ENCODE measurements at places on chromosomes 16 and 17.

GRCh38 chr17:81416612-81417011 is 21.4 kb downstream of the BAHCC1 start:
- DNase-seq = no peak

DNA sequence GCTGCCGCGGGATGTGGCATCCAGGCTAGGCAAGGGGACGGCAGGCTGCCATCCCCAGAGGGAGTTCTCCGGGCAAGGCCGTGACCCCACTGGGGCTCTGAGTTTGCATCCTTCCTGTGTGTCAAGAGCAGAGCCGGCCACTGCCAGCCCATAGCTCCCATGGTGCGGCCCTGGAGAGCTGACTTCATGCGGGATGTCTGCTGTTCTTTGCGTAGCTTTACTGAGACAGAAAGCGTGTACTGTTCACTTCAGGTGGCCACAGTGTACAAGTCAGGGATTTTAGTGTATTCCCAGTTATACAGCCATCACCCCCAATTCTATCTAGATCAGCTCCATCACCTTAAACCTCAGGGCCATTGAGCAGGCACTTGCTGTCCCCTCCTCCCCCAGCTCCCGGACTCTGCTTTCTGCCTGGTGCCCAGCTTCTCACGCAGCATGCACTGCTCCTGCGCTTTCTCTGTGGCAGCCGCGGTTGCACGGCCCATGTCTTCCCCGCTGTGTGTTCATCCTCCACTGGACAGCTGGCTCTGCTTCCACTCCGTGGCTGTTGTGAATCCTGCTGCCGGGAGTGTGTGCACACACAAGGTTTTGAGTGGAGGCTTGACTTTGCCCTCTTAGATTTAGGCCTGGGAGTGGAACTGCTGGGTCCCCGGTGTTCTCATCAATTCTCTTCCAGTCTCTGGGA is 71.2 kb downstream of the KLHDC4 start:
- no peak for DNase-seq

DNA sequence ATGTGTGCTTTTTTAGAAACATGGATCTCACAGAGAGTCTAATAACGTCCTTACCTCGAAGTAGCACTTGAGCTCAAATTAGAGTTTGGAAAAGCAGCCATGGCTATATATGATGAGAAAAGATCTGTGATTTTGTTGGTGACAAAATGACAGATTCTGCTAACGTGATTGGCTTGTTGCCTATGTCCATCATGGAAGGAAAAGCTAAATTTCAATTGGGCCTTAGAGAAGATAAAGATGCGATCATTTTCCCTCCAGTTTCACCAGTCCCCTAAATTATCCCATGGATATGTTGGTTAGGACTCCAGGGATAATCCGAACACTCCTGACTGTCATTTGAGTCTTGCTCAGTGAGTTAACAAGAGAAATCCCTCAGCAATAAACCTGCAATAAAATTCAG is 175.8 kb downstream of the C16orf95 start:
- no peak for DNase-seq

GRCh38 chr17:80060644-80061043 is 24.2 kb downstream of the CCDC40 start:
- no peak for DNase-seq

DNA sequence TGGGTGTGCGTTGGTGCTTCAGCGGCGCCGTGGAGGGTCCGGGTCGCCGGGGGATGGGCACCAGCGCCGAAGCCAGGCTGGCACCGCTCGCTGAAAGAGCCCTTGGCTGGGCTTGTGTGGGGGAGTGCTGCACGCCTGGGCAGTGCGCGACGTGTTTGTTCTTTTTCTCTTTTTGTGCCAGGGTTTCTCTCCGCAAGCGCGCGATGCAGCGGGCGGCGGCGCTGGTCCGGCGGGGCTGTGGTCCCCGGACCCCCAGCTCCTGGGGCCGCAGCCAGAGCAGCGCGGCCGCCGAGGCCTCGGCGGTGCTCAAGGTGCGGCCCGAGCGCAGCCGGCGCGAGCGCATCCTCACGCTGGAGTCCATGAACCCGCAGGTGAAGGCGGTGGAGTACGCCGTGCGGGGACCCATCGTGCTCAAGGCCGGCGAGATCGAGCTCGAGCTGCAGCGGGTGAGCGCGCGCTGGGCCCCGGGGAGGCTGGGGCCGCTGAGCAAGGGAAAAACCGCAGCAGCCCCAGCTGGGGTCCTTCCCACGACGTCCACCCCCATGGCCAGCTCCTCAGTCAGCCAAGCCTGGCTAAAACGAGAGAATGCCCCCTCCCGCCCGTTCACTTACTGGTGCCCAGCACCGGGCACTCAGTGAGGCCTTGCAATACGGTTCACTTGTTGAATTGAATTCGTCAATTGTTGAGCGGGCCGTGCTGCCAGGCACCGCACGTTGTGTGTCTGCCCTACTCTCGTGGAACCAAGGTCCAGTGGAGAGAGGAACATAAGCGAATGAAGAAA is 541 bp downstream of the GPT2 start:
- no peak for DNase-seq

DNA sequence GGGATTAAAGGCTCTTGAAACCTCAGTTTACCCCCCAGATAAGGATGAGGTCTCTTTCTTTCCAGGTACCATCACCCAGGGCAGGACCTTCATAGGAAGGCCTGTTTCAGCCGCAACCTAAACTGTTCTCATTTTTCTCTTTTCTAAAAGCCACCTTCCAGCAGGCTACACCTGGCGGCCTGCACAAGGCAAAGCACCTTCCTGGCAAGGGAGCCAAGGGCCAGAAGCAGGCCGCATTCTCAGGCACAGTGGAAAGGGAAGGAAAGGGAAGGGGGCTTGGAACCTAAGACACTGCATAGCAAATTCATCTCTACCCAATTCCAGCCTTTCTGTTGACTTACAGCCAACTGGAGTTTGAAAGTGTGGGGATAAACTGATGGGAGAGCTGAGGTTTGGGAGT is 8.9 kb upstream of the NDEL1 start:
- no peak for DNase-seq

DNA sequence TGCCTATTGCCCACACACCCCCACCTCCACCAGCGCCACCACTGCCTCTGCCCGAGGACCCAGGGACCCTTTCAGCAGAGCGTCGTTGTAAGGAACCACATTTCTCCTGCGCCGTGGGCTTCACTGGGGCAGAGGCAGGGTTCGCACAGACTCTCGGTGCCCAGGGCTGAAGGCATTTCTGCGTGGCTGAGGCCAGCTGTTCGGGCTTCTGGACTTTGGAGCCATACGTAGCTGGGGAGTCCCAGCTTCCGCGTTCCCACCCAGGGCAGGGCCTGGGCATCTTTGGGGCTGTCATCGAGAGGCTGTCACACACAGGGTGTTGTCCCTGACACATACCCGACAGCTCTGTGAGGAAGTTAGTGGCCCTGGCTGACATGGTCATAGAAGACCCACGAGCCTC is 16.0 kb upstream of the SMIM5 start:
- DNase-seq = no peak

- no peak for DNase-seq
Measured at GRCh38 chr17:13885953-13886889, 183.1 kb upstream of the COX10 start.

GRCh38 chr16:72224260-72224768 is 52.4 kb upstream of the PMFBP1 start:
- no peak for DNase-seq

DNA sequence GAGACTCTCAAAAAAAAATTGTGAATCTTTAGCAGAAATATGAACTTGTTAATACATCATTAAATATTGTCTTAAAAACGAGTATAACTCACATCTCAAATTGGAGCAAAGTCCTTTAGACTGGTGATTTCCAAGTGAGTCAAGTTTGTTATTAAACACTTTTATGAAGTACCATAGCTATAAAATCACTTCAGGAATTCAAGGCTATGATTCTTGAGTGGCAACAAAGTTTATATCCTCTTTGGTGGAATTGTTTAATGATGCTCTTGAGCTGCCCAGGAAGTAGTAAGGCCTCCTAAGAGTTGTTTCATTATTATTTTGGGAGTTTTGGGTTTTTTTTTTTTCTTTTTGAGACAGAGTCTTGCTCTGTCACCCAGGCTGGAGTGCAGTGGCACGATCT is 16.7 kb upstream of the BLMH start:
- DNase-seq = no peak

DNA sequence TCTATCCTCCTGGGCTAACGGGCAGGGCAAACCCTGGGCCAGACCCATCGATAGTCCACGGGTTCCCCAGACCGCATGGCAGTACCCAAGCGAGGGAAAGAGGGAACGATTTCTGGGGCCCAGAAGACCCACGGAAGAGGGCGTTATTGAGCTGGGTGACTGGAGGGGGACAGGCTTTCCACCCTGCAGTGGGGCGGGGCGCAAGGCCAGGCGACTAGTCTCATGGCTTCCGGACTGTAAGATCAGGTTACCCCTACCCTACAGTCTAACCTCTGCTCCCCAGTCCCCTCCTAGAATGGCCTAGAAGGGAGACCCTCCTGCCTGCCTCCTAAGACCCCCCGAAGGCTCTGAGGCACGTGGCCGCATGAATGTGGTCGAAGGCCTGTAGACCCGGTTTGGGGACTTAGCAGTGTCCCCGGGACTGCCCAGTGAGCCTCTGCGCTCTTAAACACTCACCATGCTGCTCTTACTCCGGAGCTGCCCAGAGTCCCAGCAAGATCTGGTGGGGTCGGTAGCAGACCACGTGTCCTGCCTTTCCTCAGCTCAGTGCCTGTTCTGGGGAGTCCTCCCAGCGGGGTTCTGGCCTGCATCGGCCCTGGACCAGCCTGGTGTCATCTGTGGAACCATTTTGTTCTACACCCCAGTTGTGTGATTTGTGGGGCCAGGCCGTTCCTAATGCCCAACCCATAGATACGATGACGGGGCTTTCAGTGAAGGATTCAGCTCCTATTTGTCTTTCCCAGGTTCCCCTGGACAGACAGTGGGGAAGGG is 13.2 kb upstream of the AURKB start:
- DNase-seq = peak; percentile 35

DNA sequence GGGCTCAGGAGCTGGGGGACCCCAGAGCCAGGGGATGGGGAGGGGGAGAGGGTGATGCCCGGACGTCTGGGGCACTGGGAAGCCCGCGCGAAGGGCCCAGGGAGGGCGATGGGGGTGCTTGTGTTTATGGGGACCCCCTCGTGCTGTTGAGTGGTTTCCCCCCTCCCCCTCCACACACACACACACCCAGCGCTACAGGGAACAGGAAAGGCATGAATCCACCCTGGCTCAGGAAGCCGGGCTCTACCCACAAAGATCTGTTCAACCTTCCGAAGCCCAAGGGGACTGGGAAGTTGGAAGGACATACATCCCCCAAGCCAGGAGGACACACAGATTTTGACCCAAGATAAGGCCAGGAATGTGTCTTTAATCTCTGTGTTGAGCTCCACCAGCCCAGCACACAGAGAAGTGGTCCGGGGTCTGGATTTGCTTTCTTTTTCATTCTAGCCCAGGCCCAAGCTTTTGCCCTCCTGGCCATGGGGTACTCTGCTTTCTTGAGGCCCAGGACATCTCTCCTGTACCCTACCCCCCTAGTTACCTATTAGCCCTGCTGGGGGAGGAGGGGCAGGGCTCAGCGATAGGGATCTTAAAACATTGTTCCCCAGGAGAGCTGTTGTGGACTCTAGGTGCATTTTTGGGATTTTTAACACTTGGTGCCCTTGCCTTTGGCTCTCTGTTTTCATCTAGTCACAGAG is 1.2 kb downstream of the UBALD2 start:
- no peak for DNase-seq
